ENCODE measurements at places on chromosomes 1 and 21.

DNA sequence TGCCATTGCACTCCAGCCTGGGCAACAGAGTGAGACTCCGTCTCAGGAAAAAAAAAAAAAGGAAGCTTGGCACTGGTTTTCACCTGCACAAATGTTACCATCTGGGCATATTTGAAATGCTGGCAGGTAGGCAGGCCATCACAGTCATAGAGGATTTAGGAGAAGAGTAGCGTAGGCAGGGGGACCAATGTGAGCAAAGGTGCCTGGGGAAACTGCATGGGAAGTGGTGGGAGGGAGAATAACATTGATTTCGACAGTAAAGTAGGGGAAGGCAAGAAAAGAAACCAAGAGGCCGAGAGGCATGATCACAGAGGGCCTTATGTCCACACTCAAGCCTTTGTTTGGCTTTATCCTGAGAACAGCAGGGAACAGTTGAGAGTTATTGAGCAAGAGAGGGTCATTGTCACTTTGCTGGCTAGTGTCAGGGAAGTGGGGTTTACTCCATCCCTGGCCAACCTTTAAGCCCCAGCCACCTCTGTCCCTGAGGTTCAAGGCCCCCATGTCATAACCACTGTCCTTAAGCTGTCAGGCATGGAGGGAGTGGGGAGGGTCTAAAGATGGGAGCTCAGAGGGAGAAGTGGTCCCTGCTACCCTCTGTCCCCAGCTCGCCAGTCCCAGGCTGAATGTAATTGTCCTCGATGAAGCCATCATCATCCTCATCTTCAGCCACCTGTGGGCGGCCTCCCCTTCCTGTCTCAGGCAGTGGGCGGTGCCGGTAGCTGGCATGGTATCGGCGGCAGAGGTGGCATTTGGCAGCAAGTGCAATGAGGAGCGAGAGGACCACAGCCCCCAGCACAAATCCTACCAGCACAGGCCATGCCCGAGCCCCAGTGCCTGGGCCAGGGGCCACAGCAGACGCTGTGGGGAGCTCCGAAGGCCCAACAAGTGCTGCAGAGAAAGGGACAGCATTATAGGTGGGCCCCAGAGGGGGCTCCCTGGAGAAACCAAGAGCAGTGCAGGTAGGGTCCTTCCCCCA, 2.9 kb downstream of the C1orf210 start:
- DNase-seq: no peak

- DNase-seq: no peak
These were observed 41.7 kb downstream of the SYT6 start for GRCh38 chr1:114111731-114112641.

DNA sequence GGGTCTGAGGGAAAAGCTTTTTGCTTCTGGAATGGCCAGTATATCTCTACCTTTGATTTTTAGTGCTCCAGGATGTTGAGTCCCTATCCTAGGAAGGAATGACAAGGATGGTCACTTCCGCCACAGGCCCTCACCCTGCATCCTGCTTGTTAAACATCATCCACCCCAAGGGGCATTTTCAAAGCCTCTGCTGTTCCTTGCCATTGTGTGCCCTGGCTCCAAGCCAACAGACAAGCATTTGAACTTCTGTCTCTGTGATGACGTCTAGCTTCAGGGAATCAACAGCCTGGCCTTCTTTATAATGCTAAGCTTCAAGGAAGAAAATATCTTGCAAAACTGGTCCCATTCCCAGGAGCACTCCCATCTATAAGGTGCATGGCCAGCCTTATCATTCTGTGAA, 12.3 kb upstream of the JAM2 start:
- no peak for DNase-seq

DNA sequence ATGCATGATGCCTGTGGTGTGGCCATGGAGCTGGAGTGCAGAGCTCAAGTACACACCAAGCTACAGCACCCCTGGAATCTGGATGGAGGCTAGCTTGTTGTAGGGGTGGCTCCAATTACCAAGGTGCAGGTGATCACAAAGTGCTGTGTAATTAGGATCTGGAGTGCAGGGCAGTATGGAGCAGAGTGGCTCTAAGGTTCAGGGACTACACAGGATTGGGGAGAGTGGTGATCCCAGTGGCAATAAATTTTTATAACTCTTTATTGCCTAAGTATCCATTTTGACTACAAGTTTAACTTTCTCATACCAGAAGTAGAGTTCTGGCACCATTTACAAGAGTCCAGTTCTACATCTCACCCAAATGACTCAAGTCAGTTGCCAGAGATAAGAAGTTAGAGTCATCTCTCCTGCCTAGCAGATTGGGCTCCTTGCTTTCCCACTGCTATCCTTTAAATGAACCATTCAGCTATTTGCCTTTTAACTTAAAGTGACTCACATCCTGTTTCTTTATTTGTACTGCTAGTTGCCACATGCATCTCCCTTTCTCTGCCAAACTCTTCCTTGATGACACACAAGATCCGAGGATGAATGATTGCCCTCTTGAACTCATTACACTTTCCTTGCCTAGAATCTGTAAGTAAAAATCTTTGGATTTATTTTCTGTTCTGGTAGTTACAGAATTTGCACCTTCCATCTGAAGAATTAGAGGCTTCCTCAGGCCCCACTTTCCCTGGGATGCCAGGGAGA, 427.2 kb downstream of the KCNT2 start:
- peak; percentile 1 for DNase-seq

- DNase-seq: no peak
These were observed 433 bp upstream of the KAZN start for GRCh38 chr1:14598007-14598497.

DNA sequence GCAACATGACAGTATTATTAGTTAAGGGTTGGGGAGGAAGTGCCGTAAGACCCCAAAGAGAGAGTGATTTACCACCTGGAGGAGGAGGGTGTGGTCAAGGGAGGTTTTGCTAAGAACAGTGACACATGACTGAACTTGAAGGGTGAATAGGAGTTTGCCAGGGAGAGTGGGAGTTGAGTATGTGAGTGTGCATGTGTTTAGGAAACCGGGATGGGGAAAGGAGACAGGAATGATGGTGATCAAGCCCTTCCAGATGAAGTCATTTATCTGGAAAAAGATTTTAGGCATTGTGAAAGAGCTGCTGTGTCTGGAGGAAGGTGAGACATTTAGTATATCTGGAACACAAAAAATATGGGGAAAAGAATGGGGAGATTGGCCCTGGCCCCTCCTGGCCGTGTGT, 28.1 kb upstream of the IL10 start:
- DNase-seq: no peak
